ENCODE measurements at places on chromosomes 5 and 9. TPM values are rescaled to one million over a fixed set of nuclear protein-coding genes. Genes with fewer than 3 reads are reported as not detected.

GRCh38 chr9:127518091-127518856, 67.0 kb downstream of the LRSAM1 start:
- H3K4me3 ChIP-seq: no peak overlapping the region
- no peaks in the 10 kb centered on the region for H3K36me3 ChIP-seq

DNA sequence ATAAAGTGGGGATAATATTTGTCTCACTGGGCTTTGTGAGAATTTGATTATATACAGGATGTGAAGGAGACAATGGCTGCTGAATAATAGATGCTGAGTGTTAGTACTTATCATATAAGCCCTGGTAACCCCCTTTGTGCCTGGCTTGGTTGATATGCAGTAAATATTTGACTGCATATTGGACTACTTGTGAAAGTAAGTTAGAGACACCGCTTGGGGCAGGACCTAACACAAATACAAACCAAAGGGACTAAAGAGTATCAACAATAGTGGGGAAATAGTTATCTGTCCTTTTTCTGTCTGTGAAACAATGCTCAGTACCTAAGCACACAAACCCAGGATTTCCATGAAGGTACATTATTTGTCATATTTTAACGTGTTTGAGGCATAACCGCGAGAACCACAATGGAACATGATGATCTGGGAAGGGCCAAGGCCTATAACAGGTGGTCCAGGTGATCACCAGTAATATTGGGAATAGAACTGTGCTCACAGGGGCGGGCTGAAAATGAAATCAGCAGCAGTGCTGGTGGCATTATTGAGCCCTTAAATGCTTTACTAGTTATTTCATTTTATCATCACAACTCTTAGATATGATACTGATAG, 138.2 kb upstream of the SMARCA2 start:
- DNase-seq: no peak
- no peaks in the 10 kb centered on the region for H3K36me3 ChIP-seq

DNA sequence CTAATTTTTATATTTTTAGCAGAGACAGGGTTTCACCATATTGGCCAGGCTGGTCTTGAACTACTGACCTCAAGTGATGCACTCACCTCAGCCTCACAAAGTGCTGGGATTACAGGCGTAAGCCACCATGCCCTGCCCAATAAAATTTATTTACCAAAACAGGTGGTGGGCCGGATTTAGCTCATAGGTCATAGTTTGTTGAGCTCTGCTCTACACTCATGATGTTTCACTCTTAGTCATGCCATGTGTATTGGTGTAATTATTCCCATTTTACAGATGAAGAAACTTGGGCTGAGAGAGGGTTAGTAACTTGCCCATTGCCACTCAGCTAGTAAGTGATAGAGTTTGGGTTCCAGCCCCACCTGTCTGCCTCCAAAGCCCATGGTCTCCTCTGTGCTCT, 93.1 kb upstream of the WWC1 start:
- DNase-seq: no peak
- H3K4me3 ChIP-seq: no peak overlapping the region
- H3K36me3 ChIP-seq: no peaks in the 10 kb centered on the region
- no peaks in the 10 kb centered on the region for H3K27me3 ChIP-seq
- H3K4me1 ChIP-seq: no peaks in the 10 kb centered on the region
- no peak overlapping the region for H3K27ac ChIP-seq

DNA sequence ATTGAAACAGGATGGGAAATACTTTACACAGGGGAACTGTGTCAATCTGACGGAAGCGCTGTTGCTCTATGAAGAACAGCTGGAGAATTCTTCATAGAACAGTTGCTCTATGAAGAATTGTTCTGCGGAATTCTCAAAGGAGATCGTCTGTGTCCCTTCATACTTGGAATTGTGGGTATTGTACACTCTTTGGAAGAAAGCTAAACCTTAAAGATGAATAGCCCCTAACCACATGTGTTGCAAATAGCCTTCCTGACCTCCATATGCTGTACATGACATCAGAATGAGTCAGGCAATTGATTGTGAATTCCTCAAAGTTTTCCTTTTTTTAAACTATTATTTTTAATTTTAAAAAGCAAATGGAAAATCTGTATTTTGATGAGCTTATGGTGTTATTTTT, 15.6 kb downstream of the NIM1K start:
- H3K4me1 ChIP-seq: no peaks in the 10 kb centered on the region
- H3K27me3 ChIP-seq: no peaks in the 10 kb centered on the region
- H3K4me3 ChIP-seq: no peak overlapping the region

DNA sequence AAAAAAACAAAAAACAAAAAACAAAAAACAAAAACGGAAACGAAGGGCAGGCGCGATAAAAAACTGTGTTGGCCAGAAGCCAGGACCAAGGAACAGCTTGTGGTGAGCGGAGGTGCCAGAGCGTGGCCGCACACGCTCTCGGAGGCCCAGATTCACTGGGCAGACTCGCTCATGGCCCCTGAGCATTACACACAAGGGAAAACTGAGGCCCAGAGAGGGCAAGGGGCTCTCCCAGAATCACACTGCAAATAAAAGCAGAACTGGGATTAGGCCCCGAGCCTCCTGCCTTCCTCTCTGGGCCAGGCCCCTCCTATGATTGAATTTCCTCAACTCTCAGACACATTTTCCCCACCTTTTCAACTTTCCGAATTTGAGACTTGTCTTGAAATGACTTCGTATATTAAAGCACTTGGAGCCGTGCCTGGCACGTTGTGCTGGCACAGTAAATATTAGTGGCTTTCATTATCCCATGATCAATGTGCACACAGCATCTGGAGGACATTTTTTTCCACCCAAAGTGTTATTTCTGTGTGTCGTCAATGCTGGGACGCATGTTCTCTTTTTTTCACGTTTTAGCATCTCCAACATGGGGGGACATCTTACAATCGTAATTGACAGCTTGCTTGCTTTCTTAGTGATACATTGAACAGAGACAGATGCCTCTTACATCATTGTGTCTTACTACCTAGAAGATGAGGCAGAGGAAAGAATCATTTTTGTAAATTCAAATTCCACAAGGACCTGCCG, 7.4 kb downstream of the FIBCD1 start:
- no peaks in the 10 kb centered on the region for H3K36me3 ChIP-seq
- no peak overlapping the region for H3K27ac ChIP-seq
- H3K27me3 ChIP-seq: no peaks in the 10 kb centered on the region
- no peaks in the 10 kb centered on the region for H3K4me1 ChIP-seq
- no peak overlapping the region for H3K4me3 ChIP-seq

Gene OR1J2
- total RNA-seq: not detected

GRCh38 chr5:58359981-58360380, 99.9 kb downstream of the PLK2 start:
- no peaks in the 10 kb centered on the region for H3K4me1 ChIP-seq
- DNase-seq: no peak
- no peaks in the 10 kb centered on the region for H3K36me3 ChIP-seq
- no peaks in the 10 kb centered on the region for H3K27me3 ChIP-seq
- H3K27ac ChIP-seq: no peak overlapping the region

- H3K4me3 ChIP-seq: no peak overlapping the region
- H3K4me1 ChIP-seq: peaks cover 2% of the 10 kb centered on the region
Observed at GRCh38 chr9:70392850-70393249, 21.6 kb downstream of the KLF9 start.

DNA sequence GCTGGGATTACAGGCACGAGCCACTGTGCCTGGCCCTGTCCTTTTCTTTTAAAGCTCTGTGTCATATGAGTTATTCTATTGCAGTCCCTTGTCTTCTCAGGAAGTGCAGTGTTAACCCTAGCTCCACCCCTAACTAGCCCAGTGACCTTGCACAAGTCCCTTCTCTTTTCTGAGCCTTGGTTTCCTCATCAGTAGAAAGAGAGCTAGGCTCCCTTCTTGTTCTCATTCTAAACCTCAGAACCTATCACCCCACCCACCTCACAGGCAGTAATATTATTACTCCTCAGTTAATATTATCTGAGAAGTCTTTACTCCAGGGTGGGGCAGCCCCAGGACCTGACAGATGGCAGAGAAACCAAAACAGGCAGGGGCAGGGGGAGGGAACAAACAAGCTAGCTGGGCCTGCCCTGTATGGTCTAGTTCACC, 7.2 kb downstream of the CYFIP2 start:
- no peak for DNase-seq
- no peak overlapping the region for H3K4me3 ChIP-seq
- peak overlapping the region; percentile 77 for H3K27ac ChIP-seq
- no peaks in the 10 kb centered on the region for H3K36me3 ChIP-seq
- no peaks in the 10 kb centered on the region for H3K27me3 ChIP-seq

GRCh38 chr9:38305582-38305981, 86.9 kb upstream of the ALDH1B1 start:
- DNase-seq: no peak
- no peaks in the 10 kb centered on the region for H3K4me1 ChIP-seq
- no peaks in the 10 kb centered on the region for H3K27me3 ChIP-seq
- no peaks in the 10 kb centered on the region for H3K36me3 ChIP-seq
- H3K4me3 ChIP-seq: no peak overlapping the region

- no peaks in the 10 kb centered on the region for H3K36me3 ChIP-seq
- no peak overlapping the region for H3K4me3 ChIP-seq
- H3K4me1 ChIP-seq: no peaks in the 10 kb centered on the region
- H3K27ac ChIP-seq: no peak overlapping the region
Observed at GRCh38 chr9:4077499-4078102, 222.3 kb downstream of the GLIS3 start.

GRCh38 chr5:57437976-57438805, 44.4 kb downstream of the ACTBL2 start:
- H3K36me3 ChIP-seq: no peaks in the 10 kb centered on the region
- H3K27ac ChIP-seq: no peak overlapping the region
- H3K27me3 ChIP-seq: no peaks in the 10 kb centered on the region
- H3K4me3 ChIP-seq: no peak overlapping the region
- H3K4me1 ChIP-seq: no peaks in the 10 kb centered on the region
- no peak for DNase-seq

DNA sequence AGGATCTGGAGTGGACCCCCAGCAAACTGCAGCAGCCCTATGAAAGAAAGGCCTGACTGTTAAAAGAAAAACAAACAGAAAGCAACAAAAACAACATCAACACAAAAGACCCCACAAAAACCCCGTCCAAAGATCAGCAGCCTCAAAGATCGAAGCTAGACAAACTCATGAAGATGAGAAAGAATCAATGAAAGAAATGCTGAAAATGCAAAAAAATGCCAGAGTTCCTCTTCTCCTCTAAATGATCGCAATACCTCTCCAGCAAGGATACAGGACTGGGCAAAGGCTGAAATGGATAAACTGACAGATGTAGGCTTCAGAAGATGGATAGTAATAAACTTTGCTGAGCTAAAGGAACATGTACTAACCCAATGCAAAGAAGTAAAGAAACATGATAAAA, 526.3 kb upstream of the DAB2 start:
- no peaks in the 10 kb centered on the region for H3K27me3 ChIP-seq
- H3K36me3 ChIP-seq: no peaks in the 10 kb centered on the region
- DNase-seq: no peak
- no peak overlapping the region for H3K27ac ChIP-seq
- H3K4me1 ChIP-seq: no peaks in the 10 kb centered on the region

Gene SLC6A3
- total RNA-seq: not detected

DNA sequence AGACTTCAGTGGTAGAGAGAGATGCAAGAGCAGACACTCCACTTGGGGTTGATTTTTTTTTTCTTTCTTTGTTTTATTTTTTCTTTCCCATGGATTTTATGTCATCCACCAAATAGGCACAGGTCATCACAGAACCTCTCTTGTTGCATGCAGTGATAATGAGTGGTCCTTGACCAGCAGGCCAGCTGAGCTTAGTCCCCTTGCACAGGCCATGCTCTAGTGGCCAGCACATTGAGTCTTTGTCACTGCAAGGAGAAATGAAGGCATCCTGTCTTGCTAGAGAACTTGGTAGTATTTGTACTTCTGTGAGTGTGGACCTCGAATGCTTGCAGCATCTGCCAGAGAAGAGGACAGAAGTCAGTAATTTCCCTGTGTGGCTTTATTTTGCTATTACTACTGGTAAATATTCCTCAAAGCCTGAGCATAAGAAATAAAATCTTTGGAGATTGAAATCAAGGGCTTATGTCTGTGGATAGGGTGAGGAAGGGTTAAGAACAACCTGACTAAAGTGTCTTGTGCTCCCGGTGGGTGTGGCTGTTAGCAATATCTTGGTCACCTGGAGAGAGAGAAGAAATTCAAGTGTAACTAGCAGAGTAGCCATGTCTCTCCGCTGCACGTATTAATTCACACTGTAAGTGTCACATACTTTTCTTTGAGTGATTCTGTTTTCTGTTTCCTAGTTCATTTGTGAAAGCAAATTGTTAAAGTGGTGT, 45.3 kb upstream of the NCS1 start:
- no peak overlapping the region for H3K4me3 ChIP-seq
- no peak overlapping the region for H3K27ac ChIP-seq
- no peak for DNase-seq
- H3K4me1 ChIP-seq: peaks cover 11% of the 10 kb centered on the region
- H3K27me3 ChIP-seq: no peaks in the 10 kb centered on the region

GRCh38 chr9:37096628-37097027, 23.7 kb upstream of the ZCCHC7 start:
- no peak overlapping the region for H3K4me3 ChIP-seq
- H3K36me3 ChIP-seq: no peaks in the 10 kb centered on the region
- H3K27me3 ChIP-seq: no peaks in the 10 kb centered on the region

Gene PLEKHG4B
- 0.19 TPM for total RNA-seq
